ENCODE measurements at places on chromosomes 7 and 10.

DNA sequence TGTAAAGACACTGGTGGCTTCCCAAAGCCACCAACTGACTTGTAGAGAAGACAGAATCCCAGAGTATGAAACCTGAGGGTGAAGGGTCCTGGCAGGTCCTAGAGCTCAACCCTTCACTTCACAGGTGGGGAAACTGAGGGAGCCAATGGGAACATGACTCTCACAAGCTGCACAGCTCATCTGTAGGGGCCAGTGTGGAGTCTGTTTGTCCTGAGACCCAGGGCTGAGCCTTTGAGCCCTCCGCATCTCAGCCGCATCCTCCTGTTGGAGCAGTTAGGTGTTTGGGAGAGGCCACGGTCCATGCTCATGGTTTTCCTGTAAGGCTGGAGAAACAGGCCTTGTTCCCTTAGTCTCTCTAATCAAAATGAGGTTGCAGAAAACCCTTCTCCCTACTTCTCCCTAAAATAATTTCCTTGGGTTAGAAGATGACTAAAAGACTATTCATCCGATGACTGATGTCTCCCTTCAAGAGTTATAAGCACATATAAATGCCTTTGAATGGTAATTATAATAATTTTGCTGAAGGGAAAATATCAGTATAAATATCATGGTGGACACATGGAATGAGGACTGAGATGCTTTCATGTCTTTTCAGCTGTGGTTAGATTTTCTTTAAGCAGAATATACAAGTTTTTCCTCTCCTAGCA is 10.3 kb downstream of the HTRA1 start:
- DNase-seq, result no peak

DNA sequence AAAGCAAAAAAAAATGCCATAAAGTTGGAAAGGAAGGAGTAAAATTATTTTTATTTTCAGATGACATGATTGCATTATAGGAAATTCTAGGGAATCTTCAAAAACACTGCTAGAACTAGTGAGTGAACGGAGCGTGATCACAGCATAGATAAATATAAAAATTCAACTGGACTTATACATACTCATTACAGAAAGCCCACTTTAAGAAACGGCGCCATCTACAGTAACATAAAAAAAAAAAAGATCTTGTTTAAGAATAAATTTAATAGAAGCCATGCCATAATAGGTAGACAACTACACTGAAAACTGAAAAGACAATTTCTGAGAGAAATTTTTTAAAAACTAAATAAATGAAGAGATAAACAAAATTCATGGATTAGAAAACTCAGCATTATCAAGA is 623.1 kb upstream of the MGMT start:
- DNase-seq, result no peak

- DNase-seq, result no peak
Measured at GRCh38 chr7:43888993-43889945, 17.1 kb downstream of the URGCP start.

DNA sequence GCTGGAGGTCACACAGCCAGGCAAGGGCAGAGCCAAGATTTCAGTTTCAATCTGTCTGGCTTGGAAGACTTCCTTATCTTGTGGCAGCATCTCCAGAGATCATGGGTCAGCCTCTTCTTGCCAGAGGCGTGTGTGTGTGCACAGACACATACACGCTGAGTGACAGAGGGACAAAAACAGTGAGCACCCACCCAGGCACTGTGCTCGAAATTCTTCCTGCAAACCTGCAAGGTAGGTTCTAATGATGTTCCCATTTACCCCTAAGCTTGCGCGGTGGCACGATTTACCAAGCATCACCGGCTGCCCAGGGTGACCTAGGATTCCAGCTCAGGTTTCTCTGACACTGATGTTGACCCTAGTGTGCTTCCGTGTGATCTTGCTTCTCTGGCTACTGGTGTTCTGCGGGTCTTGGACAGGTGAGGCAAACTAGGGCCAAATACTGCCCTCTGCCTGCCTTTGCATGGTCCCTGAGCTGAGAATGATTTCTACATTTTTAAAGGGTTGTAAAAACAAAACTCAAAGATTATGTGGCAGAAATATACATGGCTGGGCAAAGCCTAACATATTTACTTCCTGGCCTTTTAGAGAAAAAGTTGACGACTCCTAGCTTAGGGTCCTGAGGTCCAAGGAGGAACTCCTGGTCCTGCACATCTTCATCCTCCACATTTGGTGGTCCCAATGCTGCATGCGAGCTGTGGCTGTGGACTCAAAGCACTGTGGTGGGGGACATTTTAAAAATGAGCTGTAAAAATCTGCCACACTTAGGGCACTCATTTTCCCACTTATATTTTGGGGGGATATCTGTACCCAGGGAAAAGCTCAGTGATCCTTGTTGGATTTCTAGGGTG is 268.5 kb downstream of the RPS24 start:
- DNase-seq, result no peak

DNA sequence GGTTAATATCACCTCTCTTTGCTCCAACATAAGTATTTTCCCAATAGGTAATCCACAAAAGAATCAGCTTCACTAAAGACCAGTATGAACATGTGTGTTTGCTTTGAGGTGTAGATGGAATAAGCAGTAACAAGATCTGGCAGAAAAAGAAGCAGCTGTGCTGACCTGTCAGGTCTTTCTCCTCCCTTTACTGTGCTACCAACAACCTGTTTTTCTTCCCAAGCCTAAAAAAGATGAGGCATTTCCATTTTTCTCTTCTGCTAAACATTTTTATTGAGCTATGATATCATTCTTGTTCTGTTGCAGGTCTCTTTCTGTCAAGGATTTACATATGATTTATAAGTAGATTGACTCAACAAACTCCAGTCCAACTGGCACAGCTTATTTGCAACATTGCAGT is 315.2 kb upstream of the GLI3 start:
- no peak for DNase-seq

- no peak for DNase-seq
Measured at GRCh38 chr10:26430641-26431163, 7.4 kb upstream of the APBB1IP start.

- DNase-seq, result peak; percentile 74
Measured at GRCh38 chr10:114648368-114648767, 9.7 kb downstream of the ABLIM1 start.

GRCh38 chr10:69455006-69455763 is 3.9 kb downstream of the TSPAN15 start:
- no peak for DNase-seq

GRCh38 chr10:77940627-77941026 is 14.1 kb upstream of the DLG5 start:
- DNase-seq, result no peak

- DNase-seq, result no peak
Measured at GRCh38 chr7:55309040-55309991, 55.8 kb upstream of the LANCL2 start.

DNA sequence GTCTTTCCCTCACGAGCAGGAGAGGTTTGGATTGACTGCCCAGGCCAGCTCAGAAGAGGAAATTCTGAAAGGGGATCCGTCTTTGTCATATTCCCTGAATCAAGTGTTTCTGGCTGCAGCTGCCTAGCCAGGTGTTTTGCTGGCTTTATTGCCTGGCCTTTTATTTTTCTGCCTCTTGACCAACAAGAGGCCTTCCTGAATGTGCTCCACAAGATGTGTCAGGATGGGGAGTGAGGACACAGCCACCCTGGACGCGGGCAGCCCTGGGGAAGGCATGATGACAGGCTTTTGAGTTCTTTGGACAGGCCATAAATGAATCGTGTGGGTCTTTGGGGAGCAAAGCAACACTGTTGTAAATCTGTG is 163.6 kb downstream of the CAMK1D start:
- DNase-seq, result no peak

- no peak for DNase-seq
Measured at GRCh38 chr7:7675686-7676085, 35.1 kb downstream of the UMAD1 start.

Measured in fibroblast of skin of left biceps (primary cell).